ENCODE measurements at places on chromosomes 1 and 21.

- no peak for DNase-seq
Observed at GRCh38 chr1:190975827-190976226, 498.2 kb upstream of the BRINP3 start.

DNA sequence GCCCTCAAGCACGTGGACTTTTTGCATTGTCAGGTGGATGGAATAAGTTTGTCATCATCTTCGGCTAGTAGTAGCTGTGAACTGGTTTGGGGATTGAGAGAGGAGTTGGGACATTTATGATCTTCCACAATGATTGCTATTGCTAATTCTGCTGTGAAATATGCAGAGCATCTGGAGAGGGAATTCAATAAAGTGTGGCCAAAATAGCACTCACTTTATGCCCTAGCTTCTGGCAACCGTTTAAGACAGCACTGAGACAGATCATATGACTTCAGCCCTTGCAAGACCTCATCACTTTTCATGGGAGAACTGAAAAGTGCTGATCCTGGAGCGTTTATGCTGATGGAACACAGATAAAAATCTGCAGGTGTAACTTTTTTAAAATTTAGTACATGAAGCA is 360.8 kb downstream of the GPATCH2 start:
- no peak for DNase-seq

DNA sequence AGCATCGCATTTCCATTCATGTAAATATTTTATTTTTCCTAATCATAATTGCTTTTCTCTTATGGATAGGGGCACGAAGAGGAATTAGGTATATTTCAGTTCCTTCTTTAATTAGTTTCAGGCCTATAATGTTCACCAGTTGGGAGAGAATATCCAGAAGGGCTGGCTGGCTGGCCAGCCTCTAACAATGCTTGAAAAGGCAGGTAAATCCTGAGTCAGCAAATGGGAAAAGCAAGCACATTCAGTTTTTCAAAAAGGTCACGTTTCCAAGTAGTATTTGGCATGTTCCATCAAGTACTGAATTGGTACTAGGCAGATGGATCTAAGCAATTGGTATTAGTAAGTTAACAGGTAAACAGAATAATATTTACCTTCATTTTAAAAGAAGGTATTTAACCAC is 8.0 kb downstream of the RAB29 start:
- no peak for DNase-seq

GRCh38 chr1:100414693-100415497 is 62.6 kb downstream of the CDC14A start:
- DNase-seq = no peak

GRCh38 chr1:56574794-56575193 is 4.6 kb downstream of the PLPP3 start:
- no peak for DNase-seq

DNA sequence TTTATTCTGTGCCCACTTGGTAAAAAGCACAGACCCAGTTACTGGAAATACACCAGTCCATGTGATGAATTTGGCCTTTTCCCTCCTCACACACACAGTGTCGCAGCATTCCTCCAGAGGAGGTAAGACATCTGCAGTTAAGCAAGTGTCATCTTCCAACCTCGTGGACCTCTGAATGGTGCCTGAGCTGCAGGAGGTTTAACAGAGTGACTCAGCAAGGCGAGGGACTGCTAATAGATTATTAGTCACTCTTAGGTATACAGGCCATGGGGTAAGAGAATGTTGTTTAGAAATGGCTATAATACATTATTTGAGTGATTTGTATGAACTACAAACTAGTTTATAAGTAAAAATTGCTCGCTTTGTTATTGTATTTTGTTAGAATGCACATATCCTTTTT is 8.6 kb upstream of the LRRC8B start:
- DNase-seq = no peak

DNA sequence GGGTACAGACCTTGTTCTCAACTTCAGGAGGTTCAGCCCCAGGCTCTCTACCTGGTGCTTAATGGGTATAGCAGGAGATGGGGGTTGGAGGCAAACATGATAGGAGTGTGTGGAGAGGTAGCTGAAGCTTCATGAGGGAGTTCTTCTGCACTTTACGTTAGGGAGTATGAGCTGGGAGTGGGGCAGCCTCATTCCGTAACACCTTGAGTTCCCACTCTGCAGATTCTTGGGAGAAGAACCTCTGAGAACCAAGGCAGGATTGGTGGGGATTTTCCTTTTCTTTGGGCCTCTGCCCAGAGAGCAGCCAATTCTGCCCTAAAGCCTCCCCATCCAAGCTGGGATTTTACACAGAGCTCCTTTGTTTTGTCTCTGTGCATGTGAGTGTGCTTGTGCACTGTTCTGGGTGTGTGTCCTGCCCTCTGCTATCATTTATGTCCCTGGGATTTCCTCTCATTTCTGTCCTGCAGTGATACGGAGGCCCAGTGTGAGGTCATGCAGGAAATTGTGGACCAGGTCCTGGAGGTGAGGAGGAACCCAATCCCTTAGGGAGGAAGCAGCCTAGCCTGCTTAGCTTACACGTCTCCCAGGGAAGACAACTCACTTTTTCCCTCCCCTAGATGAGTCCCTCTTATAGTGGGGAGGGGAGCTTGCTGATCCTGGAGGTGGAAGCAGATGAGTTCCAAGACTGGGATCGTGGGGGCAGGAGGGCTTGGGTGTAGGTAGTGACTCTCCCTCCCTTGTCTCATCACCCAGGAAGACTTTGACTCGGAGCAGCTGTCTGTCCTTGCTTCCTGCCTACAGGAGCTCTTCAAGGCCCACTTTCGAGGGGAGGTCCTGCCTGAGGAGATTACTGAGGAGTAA is 11.6 kb upstream of the SLC27A3 start:
- DNase-seq = no peak

- peak; percentile 2 for DNase-seq
Observed at GRCh38 chr1:35706846-35707600, 11.7 kb downstream of the C1orf216 start.

DNA sequence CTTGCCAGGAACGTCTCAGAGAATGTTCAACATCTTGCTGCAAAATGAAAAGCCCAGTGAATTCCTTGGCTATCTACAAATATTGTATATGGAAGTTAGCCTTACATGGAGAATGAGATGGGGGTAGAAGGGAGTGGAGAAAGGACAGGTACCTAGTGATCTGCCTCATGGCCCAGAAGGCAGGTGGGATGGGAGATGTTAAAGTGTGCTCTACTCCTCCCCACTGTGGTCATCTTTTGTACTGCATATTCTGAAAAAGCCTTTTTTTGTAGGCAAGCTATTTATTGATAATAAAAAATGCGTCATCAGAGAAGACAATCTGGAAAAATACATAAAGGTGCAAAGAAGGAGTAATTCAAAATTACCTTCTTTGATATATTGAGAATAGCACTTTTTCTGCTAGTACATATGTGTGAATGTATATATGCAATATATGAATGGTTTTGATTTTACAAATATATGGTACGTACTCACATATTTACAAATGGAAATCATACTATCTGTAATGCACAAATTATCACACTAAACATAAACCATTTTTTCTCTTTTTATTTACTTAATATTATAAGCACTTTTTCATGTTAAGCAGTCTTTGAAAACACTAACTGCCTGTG is 19.1 kb upstream of the SLC5A9 start:
- no peak for DNase-seq

- DNase-seq = no peak
Observed at GRCh38 chr1:186659890-186660341, 20.3 kb downstream of the PTGS2 start.

GRCh38 chr1:11929849-11930248 is 3.6 kb upstream of the KIAA2013 start:
- peak; percentile 19 for DNase-seq

- DNase-seq = no peak
Observed at GRCh38 chr1:199727682-199728081, 299.8 kb upstream of the NR5A2 start.

- peak; percentile 68 for DNase-seq
Observed at GRCh38 chr21:40547906-40548513, 298.9 kb downstream of the DSCAM start.

DNA sequence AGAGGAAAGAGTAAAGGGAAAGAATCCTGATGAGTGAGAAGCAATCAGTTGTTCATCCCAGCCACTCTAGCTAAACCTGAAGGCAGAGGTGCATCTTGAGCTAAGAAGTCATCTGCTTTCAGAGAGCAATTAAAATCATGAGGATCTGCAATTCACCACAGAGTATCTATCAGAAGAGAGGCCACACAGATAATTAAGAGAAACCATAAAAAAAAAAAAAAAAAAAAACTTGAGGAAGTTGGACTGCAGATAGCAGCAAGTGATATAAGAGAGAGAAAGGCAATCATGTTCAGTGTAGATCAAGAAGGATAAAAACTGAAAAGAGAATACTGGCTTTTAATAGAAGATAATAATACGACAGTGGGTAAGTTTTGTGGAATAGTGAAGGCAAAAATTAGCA is 17.7 kb downstream of the FOXJ3 start:
- no peak for DNase-seq

DNA sequence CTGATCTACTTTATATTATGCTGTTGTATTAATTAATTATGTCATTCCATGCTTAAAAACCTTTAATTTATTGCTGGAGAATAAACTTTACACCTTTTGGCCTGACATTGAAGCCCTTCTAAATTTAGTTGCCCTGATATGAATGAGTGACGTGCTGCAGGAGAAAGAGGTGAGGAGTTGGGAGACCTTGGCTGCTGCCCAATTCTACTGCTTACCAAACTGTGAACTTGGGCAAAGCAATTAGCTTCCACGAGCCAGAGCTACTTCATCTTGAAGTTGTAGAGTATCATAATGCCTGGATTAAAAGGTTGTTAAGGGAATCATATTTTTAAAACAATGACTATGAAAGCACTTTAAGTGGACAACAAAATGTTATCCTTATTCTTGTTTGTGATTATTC is 126.8 kb upstream of the DEPDC1 start:
- no peak for DNase-seq

DNA sequence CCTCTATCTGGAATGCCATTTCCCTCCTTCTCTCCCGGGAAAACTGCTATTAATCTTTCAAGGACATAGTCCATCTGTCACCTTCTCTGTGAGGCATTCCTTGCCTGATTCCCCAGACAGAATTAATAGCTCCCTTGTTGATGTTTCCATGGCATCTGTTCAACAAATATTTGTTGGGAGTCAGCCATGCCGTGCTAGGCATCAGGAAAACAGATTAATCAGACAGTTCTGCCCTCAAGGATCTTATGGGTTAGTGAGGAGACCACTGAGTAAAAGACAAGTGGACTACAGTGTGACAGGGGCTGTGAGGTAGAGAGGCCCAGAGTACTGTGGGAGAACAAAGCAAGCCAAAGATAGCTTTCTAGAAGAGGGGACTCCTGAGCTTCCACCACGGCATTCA is 11.4 kb upstream of the MAGOH start:
- no peak for DNase-seq

DNA sequence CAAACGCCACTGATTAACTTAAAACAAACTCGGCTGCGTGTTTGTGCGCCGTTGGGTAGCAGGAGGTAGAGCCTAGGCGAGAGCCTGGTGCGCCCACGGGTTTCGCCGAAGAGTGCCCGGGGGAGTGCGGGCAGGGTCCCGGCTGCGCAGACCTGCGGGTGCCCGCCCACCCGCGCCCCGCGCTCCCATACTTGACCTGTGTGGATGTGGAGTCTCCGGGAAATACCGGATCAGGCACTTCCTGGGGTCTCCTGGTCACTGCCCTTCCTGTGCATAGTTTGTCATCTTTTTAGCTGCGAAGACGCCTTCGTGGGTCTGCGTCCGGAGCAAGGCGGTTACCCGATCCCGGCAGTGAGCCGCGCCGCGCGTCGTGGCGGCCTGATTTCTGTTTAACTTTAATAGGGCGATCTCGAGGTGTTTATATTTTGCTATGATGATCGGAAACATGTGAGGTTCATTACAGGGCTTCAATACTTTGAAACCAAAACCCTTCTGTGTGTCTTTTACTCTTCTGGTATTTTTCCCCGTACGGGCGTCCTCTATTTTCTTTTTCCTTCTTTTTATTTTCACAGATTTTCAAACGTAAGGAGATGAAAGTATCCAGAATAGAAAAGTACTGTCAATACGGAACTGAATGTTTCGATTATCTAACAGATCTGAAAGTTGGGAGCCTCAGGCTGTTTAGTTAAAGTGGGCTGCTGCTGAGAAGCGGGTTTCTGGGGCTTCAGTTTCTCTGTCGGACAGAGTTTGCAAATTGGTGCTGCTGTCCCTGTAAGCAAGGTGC is 15.2 kb downstream of the NR5A2 start:
- no peak for DNase-seq

- DNase-seq = no peak
Observed at GRCh38 chr1:32969566-32969965, 5.0 kb upstream of the RNF19B start.

DNA sequence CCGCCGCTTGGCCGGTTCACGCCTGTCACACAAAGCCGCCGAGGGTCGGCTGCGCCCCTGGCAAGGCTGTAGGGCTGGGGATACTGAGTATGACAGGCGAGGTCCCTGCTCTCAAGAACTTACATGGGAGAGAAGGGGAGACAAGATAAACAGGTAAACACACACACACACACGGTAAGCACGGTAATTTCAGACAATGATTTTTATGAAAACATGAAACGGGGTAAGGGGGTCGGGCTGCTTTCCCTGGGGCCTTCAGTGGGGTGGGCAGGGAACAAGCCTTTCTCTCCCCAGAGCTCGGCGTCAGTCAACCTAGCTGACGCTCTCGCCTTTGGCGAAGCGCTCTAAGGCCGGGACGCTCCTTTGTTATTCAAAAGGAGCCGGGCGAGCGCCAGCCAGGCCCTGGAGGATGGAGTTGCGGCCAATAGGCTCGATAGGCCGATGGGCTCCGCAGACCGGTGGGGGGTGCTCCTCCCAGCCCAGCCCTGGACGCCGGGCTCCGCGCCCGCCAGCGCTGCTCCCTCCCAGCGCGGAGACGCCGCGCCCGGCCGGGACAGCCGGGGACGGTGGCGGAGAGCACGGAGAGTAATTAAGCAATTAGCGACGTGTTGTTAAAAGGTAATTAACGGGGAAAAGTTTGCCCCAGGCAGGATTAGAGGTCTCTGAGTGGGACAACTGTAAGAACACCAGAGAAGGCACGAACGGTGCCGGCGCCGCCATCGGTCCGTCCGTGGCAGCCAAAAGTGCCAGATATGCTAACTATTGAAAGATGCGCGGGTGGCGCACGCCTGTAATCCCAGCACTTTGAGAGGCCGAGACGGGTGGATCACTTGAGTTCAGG is 950 bp upstream of the INKA2 start:
- peak; percentile 72 for DNase-seq

DNA sequence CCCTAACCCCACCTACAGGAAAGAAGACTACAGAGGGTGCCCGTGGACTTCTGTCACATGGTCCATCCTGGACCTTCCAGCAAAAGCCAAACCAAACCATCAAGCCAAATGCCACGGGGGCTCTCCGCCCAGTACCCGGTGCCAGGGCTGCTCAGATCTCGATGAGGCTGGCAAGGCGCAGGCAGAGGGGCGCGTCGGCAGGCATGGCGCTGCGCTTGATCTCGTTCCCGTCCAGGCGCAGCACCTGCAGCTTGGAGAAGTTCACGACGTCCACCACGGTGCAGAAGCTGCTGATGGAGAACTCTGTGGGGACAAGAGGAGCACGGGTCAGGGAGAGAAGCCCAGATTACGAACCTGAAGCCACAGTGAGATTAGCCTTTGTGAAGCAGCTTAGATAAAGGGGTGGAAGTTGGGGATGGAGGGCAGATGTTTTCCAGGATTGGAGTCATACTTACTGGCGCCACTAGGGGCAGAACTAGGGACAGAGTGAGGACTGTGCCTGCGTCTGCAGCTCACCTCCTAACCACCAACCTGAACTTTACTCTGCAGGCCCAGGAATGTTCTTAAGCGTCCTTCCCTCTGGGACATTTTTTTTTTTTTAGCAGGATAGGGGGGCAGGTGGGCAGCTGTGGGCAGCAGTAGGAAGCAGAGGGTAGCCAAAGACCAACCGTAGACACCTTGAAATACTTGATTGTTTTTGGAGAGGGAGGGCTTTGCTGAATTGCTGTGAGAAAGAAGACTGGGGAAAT is 8.6 kb downstream of the FMOD start:
- DNase-seq = peak; percentile 21
